IMR-90 (cell line): ENCODE measurements at places on chromosomes 11 and 22. TPM values are rescaled to one million over a fixed set of nuclear protein-coding genes. Genes with fewer than 3 reads are reported as not detected.

The PATE1 gene
- not detected in 2 replicates for total RNA-seq

- no peak for DNase-seq
Observed at GRCh38 chr11:119895981-119896380, 167.0 kb upstream of the NECTIN1 start.

DNA sequence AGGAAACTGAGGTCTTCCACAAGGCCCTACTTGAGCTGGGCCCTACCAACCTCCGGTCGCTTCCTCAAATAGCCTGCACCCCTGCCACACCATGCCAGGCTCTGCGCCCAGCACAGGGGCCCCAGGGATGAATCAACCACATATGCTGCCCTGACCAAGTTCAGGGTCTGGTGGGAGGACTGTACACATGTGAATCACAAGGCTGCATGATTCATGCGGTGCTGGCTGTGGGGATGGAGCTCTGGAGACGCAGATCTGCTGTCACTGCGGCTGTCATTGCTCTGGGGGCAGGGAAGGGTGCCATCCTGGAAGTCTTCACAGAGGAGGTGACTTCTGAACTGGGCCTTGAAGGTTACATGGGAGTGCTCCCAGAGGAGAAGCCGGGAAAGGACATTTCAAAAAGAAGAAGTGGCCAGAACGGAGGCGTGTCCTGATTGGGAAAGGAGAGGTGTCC, 21.5 kb downstream of the CYTH4 start:
- peak; percentile 95 for DNase-seq

DNA sequence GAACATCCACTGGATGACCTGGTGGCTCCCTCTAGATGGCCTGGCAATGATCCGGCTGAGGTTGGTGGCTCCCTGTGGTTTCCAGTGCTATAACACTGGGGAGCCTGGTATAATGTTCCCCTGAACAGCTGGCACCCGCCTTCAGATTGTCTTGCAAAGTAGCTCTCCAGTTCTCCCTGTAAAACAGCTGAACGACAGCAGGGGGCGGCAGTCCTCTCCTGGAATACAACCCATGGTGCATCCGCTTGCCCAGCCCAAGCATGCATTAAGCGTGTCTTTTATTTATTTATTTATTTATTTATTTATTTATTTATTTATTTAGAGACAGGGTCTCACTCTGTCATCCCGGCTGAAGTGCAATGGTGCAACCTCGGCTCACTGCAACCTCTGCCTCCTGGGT, 258.9 kb downstream of the BUD13 start:
- DNase-seq = peak; percentile 28

GRCh38 chr22:38953577-38954413, 3.6 kb upstream of the APOBEC3A start:
- no peak for DNase-seq

- DNase-seq = peak; percentile 61
Observed at GRCh38 chr22:40628354-40629042, 8.0 kb downstream of the MRTFA start.

The TRIM48 gene
- not detected in 2 replicates for total RNA-seq

GRCh38 chr11:121106812-121107211, 5.8 kb downstream of the TECTA start:
- no peak for DNase-seq

GRCh38 chr11:116993599-116993998, 104.6 kb downstream of the SIK3 start:
- no peak for DNase-seq

The YWHAH gene
- total RNA-seq = 173 and 186 TPM in 2 replicates
